ENCODE measurements at places on chromosomes 6 and 20.

- no peak for DNase-seq
Observed at GRCh38 chr20:37781626-37782025, 87.8 kb downstream of the CTNNBL1 start.

DNA sequence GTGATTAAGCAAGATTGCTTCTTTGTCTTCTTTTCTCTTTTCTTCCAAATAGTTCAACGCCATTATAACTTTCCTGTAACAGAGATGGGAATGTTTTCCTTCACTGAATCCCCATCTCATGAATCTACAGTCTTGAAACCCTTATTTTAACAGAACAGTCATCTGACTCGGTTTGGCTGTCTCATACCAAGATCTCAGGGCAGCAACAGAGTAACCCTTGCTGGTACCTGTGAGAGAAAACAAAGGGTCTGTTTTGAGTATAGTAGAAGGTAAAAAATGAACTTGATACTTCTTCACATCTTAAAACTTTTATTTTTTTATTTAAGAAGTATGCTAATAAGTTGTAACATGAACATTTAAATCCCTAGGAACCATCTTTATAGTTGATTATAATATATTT, 19.6 kb upstream of the DSE start:
- DNase-seq, result no peak

DNA sequence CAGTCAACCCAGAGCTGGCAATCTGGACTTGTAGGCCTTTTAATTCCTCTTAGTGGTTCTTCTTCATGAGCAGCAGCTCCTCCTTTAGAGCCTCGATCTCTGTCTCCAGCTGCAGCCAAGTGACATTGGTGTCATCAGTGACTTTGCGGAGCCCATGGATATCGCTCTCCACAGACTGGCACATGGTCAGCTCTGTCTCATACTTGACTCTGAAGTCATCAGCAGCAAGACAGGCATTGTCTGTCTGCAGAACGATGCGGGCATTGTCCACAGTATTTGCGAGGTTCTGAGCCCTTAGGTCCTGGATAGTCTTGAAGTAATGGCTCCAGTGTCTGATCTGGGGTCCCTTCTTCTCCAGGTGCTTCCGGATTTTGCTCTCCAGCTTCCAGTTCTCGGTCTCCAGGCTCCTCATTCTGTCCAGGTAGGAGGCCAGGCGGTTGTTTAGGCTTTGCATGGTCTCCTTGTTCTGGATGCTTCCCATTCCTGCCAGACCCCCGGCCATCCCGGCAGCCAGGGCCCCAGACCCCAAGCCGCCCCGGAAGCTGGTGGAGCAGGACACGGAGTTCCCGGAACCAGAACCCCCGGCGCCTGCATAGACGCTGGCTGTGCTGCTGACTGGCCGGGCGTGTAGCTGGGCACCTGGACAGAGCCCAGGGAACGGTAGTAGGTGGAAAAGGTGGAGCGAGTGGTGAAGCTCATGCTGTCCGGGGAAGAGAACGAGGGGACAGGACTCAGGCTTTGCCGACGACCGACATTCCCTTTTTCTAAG, 15.1 kb downstream of the RFPL4B start:
- no peak for DNase-seq

DNA sequence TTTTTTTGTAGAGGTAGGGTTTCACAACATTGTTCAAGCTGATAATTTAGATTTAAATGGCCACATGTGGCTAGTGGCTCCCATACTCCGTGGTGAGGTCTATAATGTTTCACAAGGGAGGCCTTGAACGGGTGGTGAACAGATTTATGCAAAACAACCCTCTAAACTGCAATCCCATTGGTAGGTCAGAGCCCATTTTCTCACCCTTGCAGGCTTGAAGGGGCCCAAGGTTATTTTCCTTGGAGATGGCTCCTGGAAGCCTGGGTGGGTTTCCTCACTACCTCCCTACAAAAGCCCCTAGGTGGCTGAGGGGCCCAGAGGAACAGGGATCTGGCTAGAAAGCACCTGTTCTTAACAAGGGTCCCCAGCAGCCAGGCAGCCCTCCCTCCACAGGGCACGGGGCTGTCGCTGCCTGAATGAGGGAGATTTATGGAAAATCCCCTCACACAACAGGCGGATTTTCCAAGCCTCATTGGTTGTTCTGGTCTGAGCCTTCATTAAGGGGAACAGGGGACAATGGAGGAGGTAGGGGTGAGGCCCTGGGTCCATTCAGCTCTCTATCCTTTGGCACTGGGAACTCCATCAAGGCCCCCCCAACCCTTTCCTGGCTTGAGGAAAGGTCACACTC, 64.6 kb downstream of the VEGFA start:
- no peak for DNase-seq

DNA sequence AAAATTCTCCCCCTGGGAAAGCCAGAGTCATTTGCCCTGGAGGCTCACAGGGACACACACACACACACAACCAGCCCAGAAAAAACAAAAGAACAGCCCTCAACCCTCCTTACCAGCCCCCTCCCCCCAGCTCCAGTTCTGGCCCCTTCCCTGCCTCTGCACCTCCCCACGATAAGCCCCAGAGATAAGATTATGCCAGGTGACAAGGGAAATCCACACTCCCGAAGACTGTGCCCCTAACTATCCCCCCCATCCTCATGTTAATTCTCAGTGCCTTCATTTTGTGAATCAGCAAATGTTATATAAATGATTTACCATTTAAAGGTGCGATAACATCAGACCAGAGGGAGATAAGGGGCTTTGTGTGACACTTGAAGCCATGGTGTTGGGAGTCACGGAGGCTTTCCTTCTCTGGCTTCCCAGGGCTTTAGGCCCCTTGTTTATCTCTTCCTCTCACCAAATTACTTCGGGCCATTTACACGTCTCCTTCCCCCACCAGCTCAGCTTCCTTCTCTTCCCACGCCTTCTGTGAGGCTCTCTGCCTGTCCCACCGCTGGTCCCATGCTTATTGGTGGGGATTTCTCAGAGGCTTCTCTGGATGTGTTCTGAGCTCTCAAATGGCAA, 12.5 kb upstream of the FOXC1 start:
- DNase-seq, result no peak

GRCh38 chr20:44598423-44599305, 16.3 kb downstream of the PKIG start:
- no peak for DNase-seq

- DNase-seq, result peak; percentile 58
Observed at GRCh38 chr6:118580585-118581419, 32.7 kb downstream of the PLN start.

- DNase-seq, result no peak
Observed at GRCh38 chr6:19399406-19399805, 437.8 kb upstream of the ID4 start.

DNA sequence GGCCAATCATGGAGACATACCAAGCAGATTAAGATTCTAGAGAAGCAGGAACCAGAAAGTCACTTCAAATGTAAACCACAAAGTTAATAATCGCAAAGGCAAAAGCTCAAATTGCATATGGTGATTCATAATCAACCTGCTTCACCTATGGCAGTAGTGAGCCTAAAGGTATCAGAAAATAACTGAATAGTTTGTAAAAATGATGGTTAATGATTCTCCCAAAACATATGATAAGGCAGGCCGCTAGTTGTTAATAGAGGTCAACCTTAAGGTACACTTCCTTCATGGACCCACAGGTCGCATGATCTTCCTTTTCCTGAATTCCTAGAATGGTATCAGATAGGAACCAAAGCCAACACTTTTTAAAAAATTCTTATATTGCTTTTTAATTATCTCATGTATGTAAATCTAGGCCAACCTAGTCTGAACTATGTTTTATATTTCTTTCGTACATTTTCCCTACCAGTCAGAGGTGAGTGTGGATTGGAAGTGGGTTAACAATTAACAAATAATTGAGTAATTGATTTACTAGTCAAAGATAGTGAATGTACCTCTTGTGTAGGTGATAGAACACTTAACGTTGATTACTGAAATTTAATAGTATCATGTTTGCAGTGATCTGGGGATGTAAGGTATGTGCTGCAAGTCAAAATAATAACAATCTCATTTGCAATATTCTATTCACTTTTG, 16.4 kb downstream of the TAAR2 start:
- no peak for DNase-seq

DNA sequence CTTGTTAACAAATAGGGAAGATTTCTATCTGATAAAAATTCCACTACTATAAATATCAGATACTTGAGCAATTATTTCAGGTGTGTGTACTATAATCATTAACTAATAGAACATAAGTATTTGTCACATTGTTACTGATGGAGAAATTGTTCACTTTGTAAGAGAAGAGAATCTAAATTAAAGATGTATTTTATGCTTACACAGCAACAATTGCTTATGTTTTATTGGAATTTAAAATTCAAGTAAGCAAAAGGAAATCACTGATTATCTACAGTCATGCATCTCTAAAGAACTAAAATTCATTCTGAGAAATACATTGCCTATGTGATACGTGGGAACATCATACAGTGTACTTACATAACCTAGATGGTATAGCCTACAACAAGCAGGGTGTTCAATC, 1590.8 kb downstream of the GRIK2 start:
- no peak for DNase-seq

GRCh38 chr6:40735121-40735520, 148.0 kb upstream of the LRFN2 start:
- no peak for DNase-seq

DNA sequence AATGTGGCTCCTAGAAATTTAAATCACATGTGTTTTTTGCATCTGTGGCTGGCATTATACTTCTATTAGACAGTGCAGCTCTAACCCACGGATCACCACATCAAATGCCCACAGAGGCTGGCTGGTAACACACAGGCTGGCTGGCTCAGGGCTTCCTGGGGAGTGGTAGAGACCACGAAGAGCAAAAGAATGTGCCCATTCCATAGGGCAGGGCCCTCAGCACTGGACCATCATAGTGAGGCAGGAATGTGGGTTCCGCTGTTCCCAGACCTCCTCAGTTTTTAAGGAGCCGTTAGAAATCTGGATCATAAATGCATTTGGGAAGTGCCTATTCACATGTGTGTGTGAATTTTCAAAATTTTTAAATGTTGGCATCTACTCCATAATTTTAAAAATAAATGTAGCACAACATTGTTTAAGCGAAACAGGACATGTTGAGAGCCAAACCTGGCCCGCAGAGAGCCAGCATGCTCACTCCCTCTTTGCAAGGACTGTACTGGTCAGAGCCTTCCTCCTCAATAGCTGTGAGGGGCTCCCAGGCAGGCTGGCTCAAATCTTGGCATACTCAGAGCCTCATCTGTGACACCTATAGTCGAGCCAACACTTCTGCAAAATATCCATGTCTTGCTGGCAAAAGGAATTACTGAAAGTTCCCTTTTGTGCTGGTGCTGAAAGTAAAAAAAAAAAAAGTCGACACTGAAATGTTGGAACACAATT, 190.5 kb downstream of the FNDC1 start:
- no peak for DNase-seq

- DNase-seq, result no peak
Observed at GRCh38 chr6:144955859-144956258, 670.7 kb downstream of the UTRN start.

DNA sequence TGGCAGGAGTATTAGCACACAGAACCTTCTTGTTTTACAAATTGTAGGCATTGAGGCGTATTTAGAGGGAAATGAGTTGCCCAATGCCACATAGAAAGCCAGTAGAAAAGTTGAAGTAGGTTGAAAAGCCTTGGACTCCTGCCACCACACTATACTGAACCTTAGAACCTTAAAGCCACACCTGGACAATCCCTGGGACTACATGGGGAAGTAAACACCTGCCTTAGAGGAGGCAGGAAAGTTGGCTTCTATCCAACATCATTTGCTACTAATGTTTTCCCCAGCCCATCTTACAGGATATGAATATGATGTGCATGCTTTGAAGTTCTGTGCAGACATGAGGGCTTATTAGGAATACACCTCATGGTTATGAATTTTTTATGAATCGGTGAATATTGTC, 5.3 kb upstream of the EPPIN start:
- DNase-seq, result no peak

GRCh38 chr20:32336918-32337347, 21.2 kb upstream of the ASXL1 start:
- peak; percentile 38 for DNase-seq

DNA sequence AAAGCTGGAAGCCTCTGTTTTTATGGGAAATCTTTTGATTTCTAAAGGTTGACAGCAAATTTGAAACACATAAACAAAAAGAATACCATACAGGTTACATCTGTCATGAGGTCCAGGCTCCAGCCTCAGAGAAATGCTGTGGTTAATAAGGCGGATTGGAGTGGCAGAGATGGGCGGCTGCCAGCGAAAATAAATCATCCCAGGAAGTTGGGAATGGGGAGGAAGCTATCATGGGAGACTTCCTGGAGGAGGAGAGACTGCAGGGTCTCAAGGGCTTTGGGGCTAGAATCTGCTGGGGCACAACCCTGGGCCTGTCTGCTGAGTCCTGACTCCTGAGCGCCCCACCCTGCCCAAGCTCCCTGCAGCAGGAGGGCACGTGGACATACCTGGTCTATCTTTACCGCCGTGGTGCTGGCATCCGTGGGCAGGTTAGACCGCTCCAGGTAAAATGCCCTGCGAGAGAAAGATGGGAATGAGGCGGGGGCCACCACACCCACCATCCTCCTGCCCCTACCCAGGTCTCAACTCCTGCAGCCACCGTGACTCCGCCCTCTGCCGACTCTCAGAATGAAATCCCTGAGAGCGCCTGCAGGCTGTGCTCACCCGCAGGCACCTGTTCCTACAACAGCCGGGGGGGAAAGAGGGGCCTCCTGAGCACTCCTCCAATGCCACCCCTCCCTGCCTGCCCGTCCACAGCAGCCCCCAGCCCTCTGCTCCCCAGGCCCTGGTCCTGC, 197.3 kb downstream of the PREX1 start:
- no peak for DNase-seq

- DNase-seq, result no peak
Observed at GRCh38 chr20:51097351-51098120, 74.6 kb upstream of the KCNG1 start.

GRCh38 chr6:110190726-110191125, 10.5 kb downstream of the CDC40 start:
- DNase-seq, result no peak

DNA sequence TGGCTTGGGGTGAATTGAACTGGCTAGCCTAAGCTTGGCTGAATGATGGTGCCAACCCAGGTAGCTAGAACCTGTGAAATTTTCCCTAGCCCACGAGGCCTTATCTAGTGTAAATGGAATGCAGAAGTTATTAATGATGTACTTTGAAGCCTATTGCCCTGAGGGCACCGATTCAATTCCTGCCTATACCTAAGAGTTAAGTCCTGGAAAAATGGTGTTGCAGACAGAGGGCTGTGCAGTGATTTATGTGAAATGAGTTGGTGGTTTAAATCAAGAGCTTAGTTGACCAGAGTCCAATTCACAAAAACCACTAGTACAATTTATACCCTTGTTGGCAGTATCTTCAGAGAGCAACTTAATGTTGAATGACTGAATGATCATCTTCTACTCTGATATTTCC, 373.8 kb upstream of the JAG1 start:
- no peak for DNase-seq

DNA sequence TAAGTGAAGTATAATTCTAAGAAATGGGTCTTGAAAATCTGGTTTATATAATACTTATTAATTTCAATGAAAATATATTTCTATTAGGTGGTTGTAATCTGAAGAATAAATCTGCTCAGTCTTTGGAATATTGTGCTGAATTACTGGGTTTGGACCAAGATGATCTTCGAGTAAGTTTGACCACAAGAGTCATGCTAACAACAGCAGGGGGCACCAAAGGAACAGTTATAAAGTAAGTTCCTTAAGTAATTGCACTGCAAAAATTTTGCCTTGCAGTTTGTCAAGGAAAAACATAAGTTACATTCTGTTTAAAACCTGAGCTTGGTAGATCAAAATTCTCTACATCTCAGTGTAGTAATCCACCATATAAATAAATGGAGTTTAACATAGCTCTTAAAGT, 106.0 kb downstream of the MYO6 start:
- DNase-seq, result peak; percentile 32

Data from CD4-positive, alpha-beta T cell treated with Interleukin-2 at 100 ng/mL for 4 hours (primary cell).